ENCODE measurements at places on chromosomes 2 and 18. TPM values are rescaled to one million over a fixed set of nuclear protein-coding genes. Genes with fewer than 3 reads are reported as not detected.

Gene CHMP3
- 44.2 TPM for total RNA-seq

Gene IL36RN
- not detected for total RNA-seq

Gene SERPINB13
- total RNA-seq = not detected

Gene NT5DC4
- not detected for total RNA-seq

Gene DYTN
- total RNA-seq = not detected

Gene CTIF
- 10.1 TPM for total RNA-seq

Gene RGPD3
- under 0.01 TPM for total RNA-seq
